Stimulated activated CD4-positive, alpha-beta T cell treated with anti-CD3 and anti-CD28 coated beads, Interleukin-4, amount 100 ng/mL, for 48 hours (primary cell): ENCODE measurements at places on chromosomes 1 and 21.

- no peak for DNase-seq
Measured at GRCh38 chr1:92707292-92707691, 77.6 kb downstream of the EVI5 start.

GRCh38 chr1:230568008-230568407 lies 74.3 kb upstream of the COG2 start:
- peak; percentile 14 for DNase-seq

DNA sequence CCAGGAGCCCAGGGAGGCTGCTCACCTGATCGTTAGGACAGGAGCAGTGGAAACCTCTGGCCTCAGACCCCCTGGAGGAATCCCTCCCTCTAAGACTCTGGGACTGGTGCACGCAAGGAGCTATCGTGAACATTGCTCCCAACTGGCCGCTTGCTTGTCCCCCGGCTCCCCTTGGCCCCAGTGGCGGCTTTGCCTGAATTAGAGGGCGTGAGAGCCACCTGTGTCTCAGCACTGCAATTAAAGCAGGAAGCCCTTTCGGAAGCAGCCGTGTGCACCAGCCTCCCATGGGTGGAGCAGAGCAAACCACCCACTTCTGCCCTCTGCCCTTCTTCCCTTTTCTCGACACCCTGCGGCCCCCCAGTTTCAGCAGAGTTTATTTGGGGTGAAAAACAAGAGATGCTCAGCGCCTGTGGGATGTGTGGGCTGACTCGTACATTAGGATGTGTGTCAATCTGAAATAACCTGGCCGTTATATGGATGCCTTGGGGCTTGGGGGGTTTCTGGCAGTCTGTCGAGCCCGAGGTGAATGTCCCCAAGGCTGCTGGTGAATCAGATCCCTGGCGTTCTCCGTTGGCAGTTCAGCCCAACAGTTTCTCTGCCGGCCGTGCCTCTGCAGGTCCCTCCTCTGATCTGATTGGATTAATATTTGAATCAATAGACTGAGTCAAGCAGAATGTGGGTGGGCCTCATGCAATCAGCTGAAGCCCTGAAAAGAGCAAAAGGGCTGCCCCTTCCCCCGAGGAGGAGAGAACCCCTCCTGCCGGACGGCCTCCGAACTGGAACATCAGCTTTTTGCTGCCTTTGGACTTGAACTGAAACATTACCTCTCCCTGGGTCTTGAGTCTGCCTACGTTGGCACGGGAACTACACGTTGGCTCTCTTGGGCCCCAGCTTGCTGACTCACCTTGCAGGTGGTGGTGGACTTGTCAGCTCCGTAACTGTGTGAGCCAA lies 7.3 kb upstream of the UMODL1 start:
- peak; percentile 32 for DNase-seq

DNA sequence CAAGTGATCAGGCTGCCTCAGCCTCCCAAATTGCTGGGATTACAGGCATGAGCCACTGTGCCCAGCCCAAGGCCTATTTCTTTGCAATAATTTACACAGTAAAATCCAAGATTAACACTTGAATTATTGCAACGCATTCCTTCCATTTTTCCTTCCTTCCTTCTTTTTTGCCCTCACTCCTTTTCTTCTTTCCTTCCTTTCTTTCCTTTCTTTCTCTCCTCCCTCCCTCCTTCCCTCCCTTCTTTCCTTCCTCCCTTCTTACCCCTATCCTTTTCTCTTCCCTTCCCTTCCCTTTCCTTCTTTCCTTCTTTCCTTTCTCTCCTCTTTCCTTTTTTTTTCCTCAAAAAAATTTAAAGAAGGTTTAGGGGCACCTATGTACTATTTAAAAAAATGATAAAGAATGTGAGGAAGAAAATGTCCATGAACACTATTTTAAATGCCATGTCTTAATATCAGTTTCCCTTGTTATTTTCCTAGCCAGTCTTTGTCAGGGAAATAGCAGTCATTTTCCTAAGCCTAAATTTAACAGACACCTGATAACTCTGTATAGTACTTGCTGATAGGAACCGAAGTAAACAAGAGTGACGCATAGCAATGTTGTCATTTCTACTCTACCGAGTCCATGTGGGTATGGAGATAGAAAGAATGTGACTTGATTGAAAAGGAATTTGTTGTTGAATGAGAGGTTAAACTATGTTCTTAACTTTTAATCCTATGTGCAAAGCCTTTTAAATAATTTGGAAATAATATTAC lies 79.8 kb upstream of the HMCN1 start:
- DNase-seq, result no peak

DNA sequence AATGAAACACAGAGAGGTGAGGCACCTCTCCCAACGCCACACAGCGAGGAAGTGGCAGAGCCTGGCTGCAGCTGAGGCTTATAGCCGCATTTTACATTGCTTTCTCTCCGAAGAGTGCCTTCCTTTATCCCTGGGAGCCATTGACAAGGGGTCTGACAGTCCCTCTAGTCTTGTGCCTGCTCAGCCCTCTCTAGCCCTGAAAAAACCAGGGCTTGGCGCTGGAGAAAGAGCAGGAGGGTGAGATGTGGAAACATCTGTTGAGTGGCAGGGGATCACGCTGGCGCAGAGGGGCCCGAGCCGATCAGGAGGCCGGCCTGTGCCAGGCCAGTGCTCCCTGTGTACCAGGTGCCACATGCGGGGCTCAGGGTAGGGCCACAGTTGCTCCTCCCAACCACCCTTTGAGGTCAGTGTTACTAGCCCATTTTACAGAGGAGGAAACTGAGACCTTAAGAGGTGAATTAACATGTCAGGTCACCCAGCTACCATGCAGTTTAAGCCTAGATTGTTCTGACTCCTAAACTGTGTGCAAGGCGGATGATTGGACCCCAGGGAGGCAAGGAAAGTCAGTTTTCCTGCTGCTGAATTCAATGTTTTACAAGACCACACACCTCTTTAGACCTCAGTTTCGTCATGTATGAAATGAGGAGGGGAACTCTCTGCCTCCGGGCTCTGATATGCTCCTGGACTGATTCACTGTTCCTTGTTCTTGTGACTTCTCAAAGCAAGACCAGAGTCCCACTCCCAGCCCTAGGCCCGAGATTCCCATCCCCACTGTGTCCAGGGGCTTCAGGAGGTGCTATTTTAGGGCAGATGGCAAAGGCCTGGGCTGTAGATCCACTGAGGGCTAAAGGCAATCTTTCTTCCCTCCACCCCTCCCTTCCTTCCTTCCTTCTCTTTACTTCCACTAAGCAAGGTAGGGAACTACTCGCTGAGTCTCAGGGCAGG lies 28.0 kb upstream of the RUNX3 start:
- DNase-seq, result no peak

DNA sequence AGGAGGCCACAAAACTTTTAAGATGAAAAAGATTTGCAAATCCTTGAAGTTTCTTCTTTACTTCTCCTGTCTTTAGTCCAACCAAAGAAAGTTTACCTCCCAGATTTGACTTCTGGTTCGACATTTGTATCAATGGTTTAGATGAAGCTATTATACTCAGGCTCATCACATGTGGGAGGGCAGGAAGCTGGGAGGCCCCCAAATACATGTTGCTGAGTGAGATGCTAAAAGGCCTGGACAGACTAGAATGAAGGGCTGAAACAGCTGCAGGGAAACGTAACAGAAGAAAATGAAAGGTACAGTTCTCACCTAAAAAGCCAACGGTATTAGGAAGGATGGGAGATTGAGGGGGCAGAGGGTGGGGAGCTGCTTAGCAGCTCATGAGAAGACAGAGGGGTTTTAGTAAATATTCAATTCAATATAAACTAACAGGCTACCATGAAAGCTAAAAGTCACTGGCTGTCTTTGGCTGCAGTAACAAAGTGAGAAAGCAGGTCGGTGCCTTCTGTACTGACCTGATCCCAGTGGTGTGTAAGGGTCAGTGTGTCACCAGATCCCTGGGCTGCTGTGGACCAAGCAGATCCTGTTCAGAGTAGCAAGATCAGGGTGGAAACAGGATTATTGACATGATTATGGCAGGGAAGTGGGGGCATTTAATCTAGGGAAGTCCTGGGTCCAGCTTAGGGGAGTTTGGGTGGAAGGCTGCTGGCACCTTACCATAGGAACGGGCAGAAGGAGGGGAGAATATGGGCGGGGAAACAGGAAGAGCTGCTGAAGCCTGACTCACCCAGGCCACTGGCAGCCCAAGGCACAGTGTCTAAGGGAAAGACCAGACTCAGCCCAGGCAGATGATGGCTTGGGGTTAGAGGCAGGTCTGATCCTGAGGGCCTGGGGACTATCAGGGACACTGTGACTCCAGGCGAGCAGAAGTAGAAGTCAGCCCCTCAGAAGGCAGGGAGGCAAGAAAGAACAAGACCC lies 60.4 kb downstream of the KCNN3 start:
- no peak for DNase-seq

- no peak for DNase-seq
Measured at GRCh38 chr21:35206141-35207125, 157.3 kb upstream of the RUNX1 start.

GRCh38 chr1:193747579-193747978 lies 561.2 kb upstream of the B3GALT2 start:
- no peak for DNase-seq

DNA sequence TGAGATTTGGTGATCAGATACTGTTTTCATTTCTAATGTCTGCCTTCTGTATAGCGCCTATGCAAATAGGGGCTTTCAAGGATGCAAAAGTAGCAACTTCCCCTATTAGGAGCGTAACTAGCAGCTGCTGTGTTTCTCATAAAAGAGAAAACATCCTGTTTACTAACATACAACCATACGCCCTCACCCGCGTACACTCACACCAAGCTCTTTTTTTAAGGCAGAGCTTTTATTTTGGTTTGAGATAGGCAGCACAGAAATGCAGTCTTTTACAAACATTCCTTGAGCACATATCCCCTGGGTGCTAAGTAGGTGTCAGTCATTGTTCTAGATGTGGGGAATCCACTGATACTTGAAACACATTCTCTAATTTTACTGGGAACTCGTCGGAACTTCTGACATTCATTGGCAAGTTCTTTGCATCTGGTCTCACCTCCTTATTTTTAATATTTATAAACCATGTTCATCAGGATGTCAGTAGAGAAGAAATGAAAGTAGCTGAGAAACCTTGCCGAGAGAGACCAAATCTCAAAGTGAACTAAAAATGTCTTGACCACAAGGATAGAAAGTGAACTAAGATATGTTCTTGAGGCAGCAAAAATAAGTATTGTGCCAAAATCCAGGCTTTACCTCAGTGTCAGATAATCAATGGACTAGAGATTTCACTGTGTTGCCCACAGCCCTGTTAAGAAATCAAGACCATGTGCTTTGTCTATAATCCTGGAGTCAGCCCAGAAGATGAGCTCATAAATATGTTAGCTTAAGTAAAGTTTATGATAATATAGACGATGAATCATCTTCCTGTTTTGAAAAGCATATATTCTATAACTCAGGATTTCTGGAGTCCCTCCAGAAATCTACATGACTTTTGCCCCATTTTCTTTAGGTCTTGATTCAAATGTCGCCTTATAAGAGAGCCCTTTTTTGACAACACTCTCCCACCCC lies 350.9 kb downstream of the ST6GALNAC3 start:
- DNase-seq, result no peak

DNA sequence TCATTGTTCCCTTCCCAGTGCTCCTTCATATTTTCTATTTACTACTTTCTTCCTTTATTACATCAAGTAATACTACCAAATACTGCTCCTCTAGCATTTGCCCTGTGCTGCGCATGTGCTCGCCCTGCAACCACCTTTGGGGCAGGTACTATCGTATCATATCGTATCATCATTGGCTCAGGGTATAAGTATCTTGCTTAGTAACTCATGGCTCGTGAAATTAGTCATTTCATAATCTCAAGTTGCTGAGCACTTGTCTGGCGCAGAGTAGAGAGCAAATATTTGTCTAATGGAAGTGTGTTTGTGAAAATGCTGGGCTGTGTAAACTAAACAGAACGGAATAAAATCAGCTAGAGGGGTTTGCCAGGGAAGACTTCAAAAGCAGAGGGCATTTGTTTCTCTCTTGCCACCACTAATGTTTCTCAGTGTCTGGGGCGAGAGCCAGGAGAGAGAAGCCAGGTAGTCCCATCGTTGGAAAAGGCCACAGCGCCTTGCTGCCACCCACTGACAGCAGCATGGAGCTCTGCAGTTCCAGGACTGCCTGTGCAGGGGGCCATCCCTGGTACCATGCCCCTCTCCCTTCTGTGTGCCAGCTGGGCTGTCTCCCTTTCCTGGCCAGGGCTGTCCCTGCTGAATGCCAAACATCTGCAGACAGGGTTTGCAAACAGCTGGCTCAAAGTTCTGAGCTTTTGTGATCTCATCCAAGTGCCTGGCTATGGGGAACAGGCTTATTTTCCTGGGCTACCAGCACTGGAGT lies 20.0 kb upstream of the CPT2 start:
- no peak for DNase-seq

DNA sequence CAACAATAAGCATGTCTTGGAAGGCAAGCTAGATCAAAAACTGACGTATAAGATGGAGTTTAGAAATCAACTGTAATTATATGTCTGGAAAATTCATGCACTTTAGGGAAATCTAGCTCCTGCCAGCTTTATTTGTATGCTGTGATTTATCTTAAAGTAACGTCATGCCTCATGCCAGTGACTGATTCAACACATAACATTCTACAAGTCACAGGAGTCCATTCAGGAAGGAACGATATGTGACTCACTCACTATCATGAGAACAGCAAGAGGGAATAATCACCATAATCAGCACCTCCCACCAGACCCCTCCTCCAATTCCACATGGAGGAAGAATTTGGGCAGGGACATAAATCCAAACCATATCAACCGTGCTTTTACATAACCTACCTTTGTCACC lies 682.4 kb upstream of the ADAMTS5 start:
- DNase-seq, result no peak

DNA sequence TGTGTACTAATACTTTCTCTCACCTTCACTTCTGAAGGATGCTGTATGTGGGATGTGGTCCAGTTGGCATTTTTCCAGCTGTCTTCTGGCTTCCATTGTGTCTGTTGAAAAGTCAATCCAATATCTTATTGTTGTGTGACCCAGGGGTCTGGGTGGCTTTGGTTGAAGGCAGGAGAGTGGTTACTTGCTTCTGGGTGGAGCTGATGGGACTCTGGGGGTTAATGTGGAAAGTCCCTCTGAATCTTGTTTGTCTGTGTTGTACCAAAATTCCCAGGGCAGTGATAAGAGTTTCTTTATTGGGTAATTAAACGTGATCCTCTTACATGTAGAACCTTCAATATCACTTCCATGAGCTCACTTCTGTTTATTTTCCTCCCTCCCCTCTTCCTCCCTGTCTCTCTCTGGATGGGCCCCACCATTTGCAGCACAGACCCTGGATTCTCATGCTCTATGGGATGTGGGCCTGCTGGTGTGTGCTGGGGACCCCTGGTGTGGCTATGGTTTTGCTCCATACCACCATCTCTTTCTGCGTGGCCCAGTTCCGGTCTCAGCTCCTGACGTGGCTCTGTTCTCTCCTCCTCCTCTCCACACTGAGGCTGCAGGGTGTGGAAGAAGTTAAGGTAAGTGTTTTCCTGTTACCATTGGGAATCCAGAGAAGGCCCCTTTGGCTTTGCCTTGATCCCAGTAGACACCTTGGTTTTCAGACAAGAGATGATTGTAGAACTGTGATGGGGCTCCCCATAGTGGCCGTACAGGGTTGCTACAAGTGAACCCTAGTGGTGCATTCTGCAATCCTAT lies 71.5 kb downstream of the HHAT start:
- peak; percentile 24 for DNase-seq
